NCI-H226 (cell line): ENCODE measurements at places on chromosomes 7 and 10.
A peak's percentile ranks its signal among the peaks of the same experiment; 100 is the strongest.

DNA sequence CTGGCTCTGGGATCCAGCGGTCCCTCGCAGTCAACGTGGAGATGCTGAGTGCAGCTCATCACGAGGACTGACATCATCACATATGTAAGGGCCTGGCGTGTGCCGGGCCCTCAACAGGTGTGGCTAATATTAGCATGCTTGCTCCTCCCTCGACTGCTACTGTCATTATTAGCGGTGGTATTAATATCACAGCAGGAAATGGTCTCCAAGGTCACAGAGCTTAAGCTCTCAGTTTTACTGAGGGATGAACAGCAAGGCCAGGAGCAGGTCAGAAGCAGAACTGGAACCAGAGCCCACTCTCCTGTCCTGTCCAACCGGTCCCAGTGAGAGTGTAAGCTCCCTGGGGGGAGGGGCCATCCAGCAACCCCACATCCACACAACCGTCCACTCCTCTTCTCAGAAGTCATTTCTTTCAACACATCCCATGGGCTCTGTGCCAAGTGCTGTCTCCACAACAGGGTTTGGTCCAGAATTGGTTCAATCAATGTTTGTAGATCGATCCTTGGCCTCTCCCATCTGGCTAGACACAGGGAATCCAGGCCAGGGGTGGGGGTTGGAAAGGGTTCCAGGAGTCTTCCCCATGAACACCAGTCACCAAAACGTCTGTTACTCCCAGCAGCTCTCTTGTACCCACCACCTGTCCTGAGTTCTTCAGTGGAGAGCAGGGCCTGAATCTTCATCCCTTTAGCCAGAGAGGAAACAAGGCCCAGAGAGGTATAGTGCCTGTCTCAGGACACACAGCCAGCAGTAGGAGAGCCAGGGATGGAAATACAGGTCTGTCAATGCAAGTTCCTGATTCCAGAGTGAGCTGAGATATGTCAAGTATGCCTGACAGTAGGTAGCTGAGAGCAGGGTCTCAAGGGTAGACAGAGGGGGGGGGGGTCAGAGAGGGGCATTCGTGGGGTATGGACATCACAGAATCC is 45.3 kb upstream of the ZMIZ1 start:
- no peak for DNase-seq

GRCh38 chr10:510415-510881 is 179.0 kb downstream of the DIP2C start:
- DNase-seq, result no peak

- no peak for DNase-seq
Observed at GRCh38 chr10:127276794-127277462, 80.5 kb upstream of the INSYN2A start.

GRCh38 chr7:94055963-94056362 is 51.8 kb upstream of the BET1 start:
- DNase-seq, result no peak

- DNase-seq, result no peak
Observed at GRCh38 chr7:132140341-132140740, 435.9 kb downstream of the PLXNA4 start.

DNA sequence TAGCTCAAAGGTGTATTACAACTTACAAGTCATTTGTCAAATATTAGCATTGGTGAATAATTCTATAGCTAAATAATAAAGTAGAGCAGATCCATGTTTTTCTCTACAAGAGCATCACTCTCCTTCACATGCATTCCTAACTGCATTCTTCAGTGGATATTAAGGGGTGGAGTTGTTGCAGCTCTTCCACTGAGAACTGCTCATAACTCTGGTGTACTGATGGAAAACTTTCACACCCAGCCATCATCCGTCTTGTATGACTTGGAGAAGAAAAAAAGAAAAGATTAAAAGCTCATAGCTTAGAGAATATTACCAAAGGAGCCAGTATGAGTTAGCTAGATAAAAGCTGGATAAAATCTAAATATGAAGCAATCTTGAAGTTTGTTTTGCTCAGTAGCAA is 10.2 kb upstream of the FAM13C start:
- DNase-seq, result peak; percentile 55

GRCh38 chr7:5679813-5680473 is 101.5 kb downstream of the RNF216 start:
- DNase-seq, result no peak

GRCh38 chr10:47415520-47416304 is 31.6 kb upstream of the ZNF488 start:
- DNase-seq, result no peak

DNA sequence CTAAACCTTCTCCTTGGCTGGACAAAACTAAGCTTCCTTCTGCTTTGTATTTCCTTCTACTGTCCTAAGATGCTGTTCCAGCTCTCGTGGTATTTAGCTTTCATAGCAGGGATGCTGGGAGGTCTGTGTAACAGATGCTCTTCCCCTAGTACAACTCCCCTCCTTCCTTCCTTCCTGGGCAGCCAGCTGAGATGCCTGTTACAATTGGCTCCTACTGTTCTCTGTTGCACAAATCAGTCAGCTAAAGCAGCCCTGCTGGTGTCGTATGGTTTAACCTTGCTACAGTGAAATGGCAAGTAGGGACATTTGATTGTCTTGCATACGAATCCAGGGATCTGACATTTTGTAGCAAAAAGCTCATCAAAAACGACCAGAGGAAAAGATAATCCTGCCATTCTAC is 143.8 kb downstream of the ARHGAP21 start:
- DNase-seq, result no peak

DNA sequence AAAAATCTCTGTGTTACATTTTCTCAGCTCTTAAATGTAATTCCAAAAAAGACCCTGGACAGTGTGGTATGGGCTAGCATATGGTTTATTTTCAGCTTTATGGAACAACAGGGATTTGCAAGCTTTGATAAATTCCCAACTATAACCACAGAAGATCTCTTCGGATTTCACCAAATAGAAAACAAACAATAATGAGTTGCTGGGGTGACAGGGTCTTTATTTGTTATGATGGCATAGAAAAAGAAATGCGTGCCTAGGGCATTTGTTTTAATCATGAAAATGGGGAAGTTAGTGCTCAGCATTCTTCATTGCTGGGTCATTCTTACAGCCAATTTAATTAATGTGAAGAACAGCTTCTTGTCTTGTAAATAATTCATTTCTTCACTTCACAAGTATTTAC is 139.0 kb downstream of the LRRN3 start:
- peak; percentile 15 for DNase-seq

DNA sequence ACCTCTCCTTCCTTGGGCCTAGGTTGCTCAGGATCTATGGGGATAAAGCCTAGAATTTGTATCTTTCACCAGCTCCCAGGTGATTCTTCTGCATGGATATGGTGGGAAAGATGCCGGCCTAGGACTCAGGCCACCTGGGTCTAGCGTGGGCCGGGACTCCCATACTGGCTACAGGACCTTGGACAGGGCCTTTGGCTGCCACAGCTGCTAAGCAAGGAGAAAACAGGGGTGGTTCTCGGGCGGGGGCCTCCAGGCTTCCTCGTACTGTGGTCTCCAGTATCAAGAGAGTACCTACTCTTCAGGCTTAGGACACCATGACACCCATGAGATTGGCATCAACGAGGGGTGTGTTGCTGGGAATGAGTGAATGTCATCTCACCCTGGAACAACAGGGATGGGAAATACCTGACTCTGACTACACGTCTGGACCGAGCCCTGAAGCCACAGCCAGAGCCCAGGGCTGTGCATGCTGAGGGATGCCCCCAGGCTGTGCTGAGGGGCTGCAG is 120.3 kb upstream of the ADAM12 start:
- no peak for DNase-seq

GRCh38 chr10:16853201-16853600 is 36.0 kb upstream of the RSU1 start:
- DNase-seq, result no peak
